ENCODE measurements at places on chromosomes 4 and X. TPM values are rescaled to one million over a fixed set of nuclear protein-coding genes. Genes with fewer than 3 reads are reported as not detected.

Gene DMRTC1
- total RNA-seq, result not detected

Gene EDNRA
- 29.8 TPM for total RNA-seq

Gene ENPP6
- 0.19 TPM for total RNA-seq

Gene TMEM31
- not detected for total RNA-seq

Gene STATH
- not detected for total RNA-seq

Gene ABCG2
- 3.4 TPM for total RNA-seq

Gene S100P
- total RNA-seq, result 7.8 TPM

Gene VGLL1
- total RNA-seq, result not detected

Gene MMRN1
- 72.8 TPM for total RNA-seq

Gene FMR1NB
- not detected for total RNA-seq

Gene EMD
- total RNA-seq, result 61.8 TPM

Gene PDGFC
- 19.9 TPM for total RNA-seq

Gene DMRTC1B
- total RNA-seq, result not detected

Gene RCHY1
- total RNA-seq, result 30.6 TPM

Gene NSG1
- 0.42 TPM for total RNA-seq
